ENCODE measurements at places on chromosomes 11 and 22. TPM values are rescaled to one million over a fixed set of nuclear protein-coding genes. Genes with fewer than 3 reads are reported as not detected.

Gene TXN2
- total RNA-seq, result 48.5 TPM

Gene FAM180B
- not detected for total RNA-seq

Gene PNPLA3
- 2.5 TPM for total RNA-seq

Gene ANKK1
- total RNA-seq, result not detected

Gene FBLN1
- 127 TPM for total RNA-seq

Gene HPX
- 3.8 TPM for total RNA-seq

- peaks cover 41% of the 10 kb centered on the region for H3K36me3 ChIP-seq
- peak overlapping the region; percentile 70 for H3K27ac ChIP-seq
- H3K4me3 ChIP-seq, result no peak overlapping the region
Observed at GRCh38 chr11:118634431-118635236, 27.2 kb downstream of the PHLDB1 start.

- peaks cover 4% of the 10 kb centered on the region for H3K36me3 ChIP-seq
- no peaks in the 10 kb centered on the region for H3K27me3 ChIP-seq
- peak overlapping the region; percentile 99 for H3K27ac ChIP-seq
- no peak for DNase-seq
- peaks cover 45% of the 10 kb centered on the region for H3K4me1 ChIP-seq
- peak overlapping the region; percentile 57 for H3K4me3 ChIP-seq
Observed at GRCh38 chr22:17910561-17911311, 113.6 kb downstream of the MICAL3 start.

DNA sequence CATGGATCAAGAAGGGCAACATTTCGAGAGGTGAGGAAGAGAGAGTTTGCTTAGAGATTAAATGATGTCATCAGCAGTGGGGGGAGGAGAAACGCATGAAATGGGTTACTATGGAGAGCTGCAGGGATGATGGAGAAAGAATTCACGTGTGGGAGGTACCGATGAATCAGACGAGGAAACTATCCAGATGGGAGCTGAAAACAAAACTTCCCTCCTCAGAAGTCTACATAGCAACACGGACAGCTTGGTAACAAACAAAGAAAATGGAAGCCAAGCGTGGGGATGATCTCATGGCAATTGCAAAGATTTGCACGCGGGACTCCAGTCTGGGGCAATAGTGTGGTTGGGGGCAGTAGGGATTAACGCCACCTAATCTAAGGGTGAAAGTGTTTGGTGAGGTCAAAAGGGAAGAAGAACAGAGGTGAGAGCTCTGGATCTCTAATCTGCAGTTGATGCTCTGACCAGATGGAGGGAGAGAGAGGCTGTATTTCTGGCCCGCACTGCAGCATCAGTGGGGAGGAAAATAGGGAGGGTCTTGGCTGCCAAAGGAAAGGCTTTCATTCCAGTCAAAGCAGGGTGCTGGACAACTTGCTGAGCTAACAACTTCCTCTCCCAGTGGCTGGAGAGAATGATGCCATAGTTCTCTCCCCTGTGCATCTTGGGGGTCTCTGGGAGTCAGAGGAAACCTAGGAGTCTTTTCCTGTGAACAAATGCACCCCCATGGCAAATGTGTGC, 43.4 kb upstream of the CSNK2A3 start:
- DNase-seq, result no peak
- H3K27ac ChIP-seq, result peak overlapping the region; percentile 88
- peaks cover 21% of the 10 kb centered on the region for H3K4me1 ChIP-seq
- no peak overlapping the region for H3K4me3 ChIP-seq
- H3K36me3 ChIP-seq, result peaks cover 7% of the 10 kb centered on the region
- H3K27me3 ChIP-seq, result peaks cover 2% of the 10 kb centered on the region

DNA sequence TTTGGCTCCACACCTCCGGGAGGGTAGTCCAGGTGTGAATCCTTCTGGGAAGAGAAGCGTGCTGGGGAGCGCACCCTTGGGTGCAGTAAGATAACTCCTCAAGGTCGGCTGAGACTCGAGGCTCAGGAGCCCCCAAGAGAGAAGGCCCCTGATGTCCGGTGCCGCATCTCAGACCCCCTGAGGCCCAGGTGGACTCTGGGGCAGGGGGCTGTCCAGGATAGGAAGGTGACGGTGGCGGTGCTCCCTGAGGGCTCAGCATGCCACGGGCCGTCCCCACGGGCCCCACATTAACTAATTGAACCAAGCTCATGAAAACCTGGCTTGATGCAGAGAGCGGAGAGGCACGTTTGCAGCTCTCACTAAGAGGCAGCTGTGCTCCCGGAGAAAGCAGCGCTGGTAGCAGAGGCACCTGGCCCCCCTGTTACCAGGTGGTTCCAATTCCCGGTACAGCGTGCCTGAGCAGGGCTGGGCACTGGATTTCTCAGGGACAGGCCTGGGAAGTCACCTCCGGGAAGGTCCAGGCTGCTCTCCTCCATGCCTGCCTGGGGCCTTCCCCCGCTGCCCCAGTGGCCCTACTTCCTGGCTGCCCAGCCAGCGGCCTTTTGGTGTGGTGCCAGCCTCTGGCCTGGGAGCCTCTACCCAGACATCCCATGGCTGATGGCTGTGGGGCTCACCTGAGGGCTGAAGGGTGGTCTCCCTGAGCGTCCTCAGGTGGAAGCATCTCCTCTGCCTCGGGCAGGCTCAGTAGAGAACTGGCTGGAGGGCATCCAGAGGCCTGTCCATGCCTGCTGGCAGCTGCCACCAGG, 1.1 kb downstream of the KCNQ1 start:
- peak; percentile 79 for DNase-seq
- H3K27ac ChIP-seq, result no peak overlapping the region
- H3K4me1 ChIP-seq, result peaks cover 3% of the 10 kb centered on the region
- H3K4me3 ChIP-seq, result no peak overlapping the region

GRCh38 chr11:35986947-35987346, 43.1 kb downstream of the LDLRAD3 start:
- H3K36me3 ChIP-seq, result no peaks in the 10 kb centered on the region
- no peak overlapping the region for H3K27ac ChIP-seq
- H3K4me3 ChIP-seq, result no peak overlapping the region
- H3K4me1 ChIP-seq, result peaks cover 13% of the 10 kb centered on the region

DNA sequence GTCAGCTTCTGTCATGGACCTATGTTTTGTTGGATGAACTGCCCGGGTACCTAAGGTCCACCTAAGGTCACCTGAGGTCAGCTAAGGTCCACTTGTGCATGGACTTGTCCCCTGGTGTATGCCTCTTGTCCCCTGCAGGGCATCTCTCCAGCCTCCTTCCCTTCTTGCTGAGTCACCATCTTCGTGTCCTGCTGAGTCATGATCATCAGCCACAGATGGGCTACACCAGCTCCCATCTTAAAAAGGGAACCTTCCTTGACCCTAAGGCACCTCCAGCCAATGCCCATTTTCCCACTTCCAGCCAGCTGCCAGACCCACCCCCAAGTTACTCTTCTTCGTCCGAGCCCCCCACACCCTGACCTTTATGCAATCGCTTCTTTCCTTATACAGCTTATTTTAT, 544.9 kb downstream of the TBC1D22A start:
- DNase-seq, result no peak
- H3K4me3 ChIP-seq, result no peak overlapping the region
- H3K27ac ChIP-seq, result no peak overlapping the region

DNA sequence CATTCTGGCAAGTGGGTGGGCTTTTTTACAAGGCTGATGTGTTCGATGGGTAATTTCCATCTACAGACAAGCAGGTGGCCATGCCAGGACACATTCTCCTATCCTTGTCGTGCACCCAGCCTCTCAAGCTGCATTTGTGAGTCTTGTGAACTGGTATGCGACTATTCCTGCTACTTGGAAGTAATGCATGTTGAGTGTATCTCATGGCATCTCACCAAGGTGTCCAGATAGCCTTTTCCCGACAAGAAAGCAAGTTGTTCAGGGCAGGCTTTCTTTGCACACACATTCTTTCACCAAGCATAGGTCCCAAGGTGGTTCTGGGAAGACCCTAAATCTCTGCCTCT, 18.8 kb upstream of the SYT13 start:
- H3K4me1 ChIP-seq, result no peaks in the 10 kb centered on the region
- H3K27me3 ChIP-seq, result peaks cover 42% of the 10 kb centered on the region
- no peak for DNase-seq
- H3K36me3 ChIP-seq, result no peaks in the 10 kb centered on the region
- H3K27ac ChIP-seq, result no peak overlapping the region

DNA sequence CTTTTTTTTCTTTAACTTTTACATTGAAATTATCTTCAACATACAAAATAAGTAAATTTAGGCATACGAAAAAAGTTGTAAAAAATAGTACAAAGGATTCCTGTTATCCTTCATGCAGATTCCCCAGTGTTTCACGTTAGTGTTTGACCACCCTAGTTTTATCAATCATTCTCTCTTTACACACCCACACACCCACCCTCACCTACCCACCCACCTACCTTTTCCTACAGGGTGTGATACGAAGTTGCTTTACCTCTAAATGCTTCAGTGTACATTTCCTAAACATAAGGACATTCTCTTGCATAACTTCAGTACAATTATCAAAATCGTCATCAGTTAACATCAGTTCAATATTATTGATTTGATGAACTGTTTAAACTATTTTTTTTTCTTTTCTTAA, 37.0 kb downstream of the HIPK3 start:
- no peak overlapping the region for H3K27ac ChIP-seq
- no peaks in the 10 kb centered on the region for H3K27me3 ChIP-seq
- H3K4me1 ChIP-seq, result peaks cover 13% of the 10 kb centered on the region
- DNase-seq, result no peak
- peaks cover 5% of the 10 kb centered on the region for H3K36me3 ChIP-seq

- H3K4me3 ChIP-seq, result no peak overlapping the region
- DNase-seq, result no peak
- H3K4me1 ChIP-seq, result peaks cover 5% of the 10 kb centered on the region
- H3K27me3 ChIP-seq, result peaks cover 2% of the 10 kb centered on the region
- no peaks in the 10 kb centered on the region for H3K36me3 ChIP-seq
Observed at GRCh38 chr11:67996622-67997474, 7.0 kb downstream of the UNC93B1 start.

DNA sequence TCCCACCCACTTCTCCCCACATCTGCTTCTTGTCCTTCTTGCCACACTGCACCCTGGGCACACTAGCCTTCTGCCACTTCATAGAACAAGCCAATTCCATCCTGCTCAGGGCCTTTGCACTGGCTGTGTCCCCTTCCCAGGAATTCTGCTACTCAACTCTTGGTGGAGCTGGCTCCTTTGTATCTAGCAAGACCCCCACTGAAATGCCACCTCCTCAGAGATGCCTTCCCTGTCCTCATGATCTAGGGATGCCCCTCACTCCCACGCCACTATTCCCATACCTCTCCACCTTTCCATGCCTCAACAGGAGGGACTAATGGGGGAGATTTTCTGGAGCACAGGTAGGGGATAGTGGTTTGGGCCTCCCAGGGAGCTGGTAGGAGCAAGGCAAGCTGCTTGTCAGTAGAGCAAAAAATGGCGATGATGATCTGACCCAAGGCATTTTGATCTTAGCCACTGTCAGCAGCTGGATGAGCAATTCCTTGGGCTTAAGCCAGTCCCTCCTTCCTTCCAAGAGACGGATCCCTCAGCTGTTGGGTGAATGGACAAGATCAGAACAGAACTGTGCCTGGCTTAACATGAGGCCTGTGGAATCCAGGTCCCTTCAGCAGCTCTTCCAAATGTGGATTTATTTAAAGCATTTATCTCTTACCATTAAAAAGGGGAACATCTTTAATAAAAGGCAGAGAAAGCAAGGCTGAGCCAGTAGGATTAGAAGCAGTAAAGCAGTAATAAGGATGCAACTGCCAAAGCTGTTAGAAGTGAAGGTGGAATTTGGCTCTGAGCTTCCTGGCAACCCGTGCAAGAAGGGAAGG, 4.0 kb upstream of the PRDM11 start:
- peaks cover 1% of the 10 kb centered on the region for H3K36me3 ChIP-seq
- peaks cover 9% of the 10 kb centered on the region for H3K4me1 ChIP-seq
- H3K4me3 ChIP-seq, result no peak overlapping the region
- DNase-seq, result no peak
- H3K27ac ChIP-seq, result no peak overlapping the region

DNA sequence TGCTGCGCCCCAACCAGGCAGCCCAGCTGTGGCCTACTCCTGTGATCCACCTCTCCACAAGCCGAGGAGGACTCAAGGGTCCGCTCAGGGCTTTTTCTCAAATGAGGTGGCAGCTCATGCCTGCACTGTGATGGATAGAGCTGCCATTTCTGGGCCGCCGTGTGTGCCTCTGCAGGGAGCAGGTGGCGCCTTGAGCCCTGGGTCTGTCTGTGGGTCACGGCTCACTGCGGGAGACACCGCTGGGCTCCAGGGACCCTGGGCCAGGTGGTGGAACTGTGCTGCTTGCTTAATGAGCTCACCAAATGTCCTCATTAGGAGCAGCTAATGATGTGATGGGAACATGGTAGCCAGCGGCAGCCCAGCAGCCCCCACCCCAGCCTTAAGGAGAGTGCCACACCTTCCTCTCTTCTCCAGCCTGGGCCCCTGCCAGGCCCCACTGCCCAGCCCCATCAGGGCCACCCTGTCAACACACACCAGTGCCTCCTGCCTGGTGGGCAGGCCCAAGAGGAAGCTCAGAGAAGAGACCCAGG, 50.8 kb downstream of the DHCR7 start:
- DNase-seq, result no peak
- no peak overlapping the region for H3K27ac ChIP-seq
- no peaks in the 10 kb centered on the region for H3K4me1 ChIP-seq
- peaks cover 26% of the 10 kb centered on the region for H3K27me3 ChIP-seq

DNA sequence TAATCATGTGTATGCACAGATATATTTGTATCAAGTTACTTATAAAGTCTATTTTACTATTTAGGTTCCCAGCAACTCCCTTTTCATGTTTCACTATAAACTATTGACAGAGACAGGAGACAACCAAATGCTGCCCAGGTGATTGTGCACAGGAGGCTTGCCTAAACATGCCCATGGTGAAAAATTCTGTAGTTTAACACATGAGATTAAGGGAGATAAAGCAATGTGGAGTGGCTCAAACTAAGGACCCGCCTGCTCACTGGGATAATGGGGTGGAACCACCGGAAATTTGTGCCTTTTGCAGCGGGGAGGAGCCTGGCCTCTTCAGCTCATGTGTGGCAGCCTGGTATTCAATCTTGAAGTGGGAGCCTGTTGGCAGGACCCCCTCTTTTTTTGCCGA, 459.5 kb upstream of the CNTN5 start:
- no peak overlapping the region for H3K4me3 ChIP-seq
- no peaks in the 10 kb centered on the region for H3K36me3 ChIP-seq
- peaks cover 6% of the 10 kb centered on the region for H3K27me3 ChIP-seq
- DNase-seq, result peak; percentile 15

DNA sequence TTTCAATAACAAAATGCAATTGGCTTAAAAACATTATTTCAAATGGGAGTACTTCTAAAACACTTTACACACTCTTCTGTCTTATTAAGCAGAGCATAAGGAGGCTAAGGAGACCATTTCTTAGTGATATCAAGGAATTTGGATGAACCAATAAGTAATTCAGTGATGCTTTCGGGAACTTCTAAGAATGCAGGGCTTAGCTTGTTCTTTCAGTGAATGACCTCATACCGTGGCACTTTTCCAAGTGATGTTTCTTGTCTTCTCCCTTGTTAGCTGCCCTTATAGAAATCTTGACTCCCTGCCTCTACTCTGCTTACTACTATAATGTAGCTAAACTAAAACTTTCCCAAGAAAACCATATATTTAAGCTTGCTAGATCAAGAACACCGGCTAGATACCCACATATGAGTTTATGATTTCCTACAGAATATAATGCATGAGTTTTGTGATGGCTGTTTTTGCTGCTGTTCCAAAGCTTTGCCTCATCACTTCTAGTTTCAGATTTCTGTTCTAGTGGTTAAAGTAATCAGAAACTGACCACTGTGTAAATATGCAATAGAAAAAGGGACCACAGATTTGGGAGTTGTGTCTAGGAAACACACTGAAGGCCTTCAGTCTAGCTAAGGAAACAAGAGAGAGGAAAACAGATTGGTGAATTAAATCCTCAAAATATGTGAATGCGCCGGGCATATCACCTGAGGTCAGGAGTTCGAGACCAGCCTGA, 37.5 kb upstream of the STK33 start:
- peaks cover 13% of the 10 kb centered on the region for H3K36me3 ChIP-seq
- no peak overlapping the region for H3K27ac ChIP-seq
- H3K4me1 ChIP-seq, result peaks cover 12% of the 10 kb centered on the region
- no peak for DNase-seq
